ENCODE measurements at places on chromosomes 7 and 10.

DNA sequence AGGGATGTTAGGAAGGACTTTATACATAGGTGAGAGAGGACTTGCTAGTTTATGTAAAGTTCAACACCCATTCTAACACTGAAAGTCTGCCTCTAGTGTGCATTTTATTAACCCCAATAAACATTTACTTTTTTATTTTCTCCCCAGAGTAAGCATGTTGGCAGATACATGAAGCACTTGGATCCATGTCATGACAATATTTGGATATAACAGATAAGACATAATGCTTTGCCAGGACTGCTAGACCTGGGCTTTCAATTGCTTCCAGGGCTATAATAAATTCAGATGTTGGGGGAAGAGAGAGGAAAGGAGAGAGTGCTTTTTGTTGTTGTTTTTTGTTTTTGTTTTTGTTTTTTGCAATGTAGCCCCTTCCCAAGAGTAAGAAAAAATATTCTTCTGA is 269.3 kb upstream of the LRRTM3 start:
- no peak for DNase-seq

DNA sequence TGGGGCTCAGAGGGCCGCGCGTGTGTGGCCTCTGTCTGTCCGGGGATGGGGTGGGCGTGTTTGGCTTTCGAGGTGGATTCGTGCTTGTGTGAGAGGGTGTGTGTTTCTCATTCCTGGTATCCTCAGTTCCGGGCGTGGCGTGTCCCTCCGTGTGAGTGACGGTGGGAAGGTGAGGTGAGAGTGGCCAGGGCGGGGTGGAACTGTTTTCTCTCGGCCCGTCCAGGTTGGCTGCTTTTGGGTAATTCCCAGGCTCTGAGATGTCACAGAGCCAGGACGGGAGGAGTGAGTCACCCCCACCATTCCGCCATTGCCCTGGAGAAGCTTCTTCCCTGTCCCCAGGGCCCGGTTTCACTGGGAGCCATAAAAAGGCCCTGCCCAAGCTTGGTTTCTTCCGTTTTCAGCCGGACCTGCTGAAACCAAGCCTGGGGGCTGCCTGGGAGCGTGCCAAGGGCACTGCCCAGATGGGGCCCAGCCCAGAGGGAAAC is 21.3 kb upstream of the CLDN4 start:
- no peak for DNase-seq

- peak; percentile 88 for DNase-seq
Measured at GRCh38 chr10:2610946-2611345, 456.4 kb upstream of the PFKP start.

DNA sequence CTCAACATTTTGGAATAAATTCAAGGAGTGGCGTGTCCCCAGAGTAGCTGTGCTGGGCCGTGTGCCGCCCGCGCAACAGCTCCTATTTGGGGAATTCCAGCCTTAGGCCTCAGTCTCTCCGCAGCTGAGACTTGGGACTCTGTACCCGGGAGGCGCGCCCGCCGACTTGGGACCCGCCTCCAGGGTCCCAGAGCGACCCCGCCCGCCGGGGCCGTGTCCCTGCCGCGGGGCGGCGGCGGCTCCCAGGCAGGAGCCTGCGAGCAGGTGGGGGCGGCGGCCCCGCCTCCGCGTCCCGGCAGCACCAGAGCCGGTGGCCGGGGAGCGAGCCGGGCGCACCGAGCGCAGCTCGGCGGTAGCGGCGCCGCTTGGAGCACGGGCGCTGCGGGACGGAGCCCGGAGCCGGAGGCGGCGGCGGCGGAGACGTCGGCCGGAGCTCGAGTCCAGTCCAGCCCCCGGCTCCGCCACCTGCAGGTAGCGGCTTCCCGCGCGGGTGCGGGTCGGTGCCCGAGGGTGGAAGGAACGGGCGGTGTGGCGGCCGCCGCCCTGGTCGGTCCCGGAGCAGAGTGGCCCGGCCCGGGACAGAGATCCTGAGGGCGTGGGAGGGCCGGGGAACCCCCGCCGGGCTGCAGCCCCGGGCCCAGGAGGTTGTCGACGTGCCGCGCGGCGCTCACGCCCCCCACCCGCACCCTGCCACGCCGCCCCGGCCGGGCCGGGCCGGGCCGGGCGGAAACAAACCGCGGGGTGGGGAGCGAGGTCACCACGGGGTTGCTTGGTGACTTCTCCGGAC is at the start of gene WIPF3:
TSS of gene WIPF3 (plus strand) at position 301 of the 787 bp plus-strand sequence. CDS start 28,217 bp downstream, outside the sequence.
- DNase-seq, result peak; percentile 56

DNA sequence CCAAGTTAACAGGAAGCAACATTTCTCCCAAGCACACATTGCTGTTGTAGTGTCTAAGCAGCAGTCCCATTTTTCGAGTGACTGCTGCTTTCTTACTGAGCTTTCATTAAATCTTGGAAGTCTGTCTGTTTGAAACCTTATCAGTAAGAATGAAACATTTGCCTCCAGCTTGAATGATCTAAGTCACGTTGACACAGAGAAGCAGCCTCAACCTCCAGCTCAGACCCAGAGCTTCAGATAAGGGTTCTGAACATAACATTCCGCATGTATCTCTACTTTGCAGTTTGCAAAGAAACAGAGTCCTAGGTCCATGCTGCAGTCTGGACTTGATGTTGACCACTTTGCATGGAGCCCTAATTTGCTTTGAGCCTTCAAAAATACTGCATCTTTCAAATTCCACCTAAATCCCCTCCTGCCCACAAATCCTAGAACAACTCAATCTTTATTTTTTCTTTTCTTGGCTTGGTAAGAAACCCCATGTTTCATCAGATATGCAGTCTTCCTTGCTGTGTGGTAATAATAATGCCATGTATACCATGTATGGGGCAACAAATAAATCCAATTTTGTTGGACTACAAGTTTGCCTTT is 698.7 kb upstream of the IGFBP3 start:
- no peak for DNase-seq

DNA sequence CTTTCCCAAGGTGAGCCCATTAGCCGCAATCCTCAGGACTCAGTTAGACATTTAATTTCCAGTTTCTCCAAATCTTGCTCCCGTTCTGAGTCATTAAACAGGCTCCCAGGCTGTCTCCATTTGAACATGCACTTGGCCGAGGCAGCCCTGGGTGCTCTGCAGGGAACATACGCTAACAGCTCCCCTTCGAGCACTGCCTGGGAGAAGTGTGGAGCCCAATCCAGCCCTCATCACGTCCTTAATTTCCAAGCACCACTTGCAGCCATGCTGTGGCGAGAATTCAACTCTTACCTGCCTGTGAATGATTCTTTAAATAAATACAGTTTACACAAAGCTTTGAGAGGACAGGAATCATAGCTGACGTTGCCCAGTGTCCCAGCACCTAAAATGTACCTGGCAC is 218.2 kb downstream of the CCSER2 start:
- DNase-seq, result no peak

GRCh38 chr7:131897790-131898165 is 341.4 kb upstream of the PODXL start:
- no peak for DNase-seq

DNA sequence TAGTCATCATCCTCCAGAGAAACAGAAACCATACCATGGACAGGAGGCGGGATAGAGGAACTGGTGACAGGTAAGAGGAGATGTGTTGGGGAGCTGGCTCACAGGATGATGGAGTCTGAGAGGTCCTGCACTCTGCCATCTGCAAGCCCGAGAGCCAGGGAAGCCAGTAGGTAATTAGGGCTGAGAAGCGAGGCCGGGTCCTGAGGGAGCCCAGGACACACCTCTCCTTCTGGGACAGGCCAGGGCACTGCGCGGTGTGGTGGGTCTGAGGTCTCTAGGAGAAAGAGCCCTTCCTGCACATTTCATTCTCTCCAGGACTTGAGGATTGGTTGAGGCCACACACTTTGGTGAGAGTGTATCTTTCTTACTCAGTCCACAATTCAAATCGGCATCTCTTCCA is 415.5 kb downstream of the GLRX3 start:
- DNase-seq, result no peak

GRCh38 chr10:7585228-7585627 is 81.5 kb downstream of the ITIH5 start:
- no peak for DNase-seq

DNA sequence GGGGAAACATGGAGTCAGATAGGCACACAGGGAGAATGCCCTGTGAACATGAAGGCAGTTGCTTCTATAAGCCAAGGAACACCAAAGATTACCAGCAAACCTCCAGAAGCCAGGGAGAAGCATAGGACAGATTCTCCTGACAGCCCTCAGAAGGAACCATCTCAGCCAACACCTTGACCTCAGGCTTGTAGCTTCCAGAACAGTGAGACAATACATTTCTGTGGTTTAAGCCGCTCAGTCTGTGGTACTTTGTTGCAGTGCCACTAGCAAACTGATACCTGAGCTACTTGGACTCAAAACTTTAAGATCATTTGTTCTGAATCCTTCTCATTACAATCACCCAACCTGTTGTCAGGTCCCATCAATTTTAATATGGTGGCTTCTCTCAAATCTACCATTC is 31.2 kb downstream of the ABLIM1 start:
- no peak for DNase-seq

GRCh38 chr10:102812231-102812876 is 24.9 kb downstream of the CYP17A1 start:
- no peak for DNase-seq

DNA sequence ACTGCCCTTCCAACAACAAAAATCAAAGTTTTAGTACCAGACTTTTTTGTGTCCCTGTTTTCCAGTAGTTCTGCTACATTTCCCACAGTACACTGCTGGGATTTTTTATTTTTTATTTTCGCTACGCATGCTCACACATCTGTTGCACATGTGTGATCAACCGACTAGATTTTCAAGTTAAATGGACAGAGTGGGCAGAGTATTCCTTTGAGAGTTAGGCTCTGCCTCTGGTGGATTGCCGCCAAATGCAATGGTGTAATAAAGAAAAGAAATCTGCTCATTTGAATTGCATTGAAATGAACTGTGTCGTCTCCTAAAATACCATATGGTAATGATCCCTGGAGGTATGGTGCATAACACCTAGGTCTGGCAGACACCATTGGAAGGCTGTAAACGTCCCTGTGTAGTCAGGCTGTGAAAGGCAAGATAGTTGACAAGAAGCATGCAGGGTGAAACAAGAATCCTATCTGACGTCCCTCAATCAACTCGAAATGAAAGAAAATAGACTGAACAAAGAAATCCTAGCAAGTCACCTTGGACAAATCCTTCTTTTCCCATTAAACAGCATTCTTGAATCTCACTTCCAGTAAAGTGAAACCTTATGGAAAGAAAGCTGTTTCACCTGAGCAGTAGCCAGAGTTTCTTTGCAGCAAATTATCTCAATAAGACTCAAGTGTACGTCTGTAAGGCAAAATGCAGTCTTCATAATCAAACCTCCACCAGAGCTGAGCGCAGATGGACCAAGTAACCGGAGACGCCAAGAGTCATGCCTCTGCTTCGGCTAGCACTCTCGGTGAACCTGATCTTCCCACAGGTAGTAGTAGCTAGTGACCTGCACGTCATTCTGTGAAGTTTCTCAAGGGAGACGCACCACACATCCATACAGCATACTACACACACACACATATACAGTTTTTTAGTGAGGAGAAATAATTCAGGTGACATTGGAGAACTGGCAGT is 357.3 kb downstream of the CRPPA start:
- DNase-seq, result no peak
